Femur (tissue), 1 donor: ENCODE measurements at places on chromosomes 16 and 17.

DNA sequence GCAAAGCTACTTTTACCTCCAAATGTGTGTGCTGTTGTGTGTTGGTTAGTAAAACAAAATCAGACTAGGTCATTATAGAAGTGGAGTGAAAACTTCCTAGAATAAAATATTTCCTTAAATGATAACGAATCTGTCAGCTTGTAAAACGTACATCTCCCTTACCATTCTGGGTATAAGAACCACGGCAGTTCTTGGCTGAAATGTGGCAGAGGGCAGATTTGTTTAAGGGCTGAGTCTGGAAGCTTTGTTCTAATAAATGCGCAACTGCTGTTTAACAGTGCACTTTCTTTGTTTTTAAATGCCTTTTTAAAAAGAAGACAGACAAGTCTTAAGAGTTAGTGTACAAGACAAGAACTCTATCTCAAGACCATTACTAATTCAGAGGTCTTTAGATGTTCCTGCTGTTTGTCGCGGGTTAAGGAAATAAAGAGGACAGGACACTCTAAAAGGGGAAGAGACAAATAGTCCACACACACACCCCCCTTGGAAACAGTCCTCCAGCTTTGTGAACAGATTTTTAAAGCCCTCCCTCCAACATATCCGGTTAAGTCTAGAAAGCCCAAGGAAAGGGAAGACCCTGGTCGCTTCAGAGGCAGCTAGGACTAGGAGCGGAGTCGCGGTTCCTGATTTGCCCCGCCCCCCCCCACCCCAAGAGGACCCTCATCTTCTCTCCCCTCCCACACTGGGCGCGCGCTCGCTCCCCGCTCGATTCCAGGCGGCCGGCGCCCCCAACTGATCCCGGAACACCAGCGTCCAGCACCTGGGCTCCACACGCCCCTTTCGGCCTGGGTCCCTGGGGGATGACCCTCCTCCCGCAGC, 658 bp downstream of the SYNRG start:
- peak; percentile 72 for DNase-seq

DNA sequence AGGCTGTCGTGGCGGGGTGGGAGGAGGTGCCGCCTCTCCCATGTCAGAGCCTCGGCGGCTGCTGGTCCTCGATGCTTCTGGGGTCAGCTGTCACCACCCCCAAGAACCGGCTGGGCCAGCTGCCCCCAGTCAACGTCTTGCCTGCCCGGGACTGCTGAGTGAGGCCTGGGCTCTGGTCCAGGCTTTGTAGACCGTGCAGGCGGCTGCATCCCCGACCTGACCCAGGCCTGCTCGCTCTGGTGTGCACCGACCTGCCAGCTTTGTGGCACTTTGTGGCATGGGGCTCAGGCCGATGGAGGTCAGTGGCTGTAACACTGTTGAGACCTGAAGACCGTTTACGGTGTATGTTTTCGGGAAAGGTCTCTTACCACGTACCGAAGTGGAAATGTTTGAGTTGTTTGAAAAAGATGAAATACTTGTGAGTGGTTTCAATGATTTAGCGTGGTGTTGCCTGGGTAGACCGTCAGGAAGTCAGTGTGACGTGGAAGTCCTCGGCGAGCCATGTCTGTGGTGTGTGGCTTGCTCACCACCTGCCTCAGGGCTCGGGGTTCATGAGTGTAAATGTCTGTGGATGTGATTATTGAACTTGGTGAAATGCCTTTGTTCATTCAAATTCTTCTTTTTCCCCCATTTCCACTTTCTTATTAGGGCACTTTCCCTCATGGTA, 53.2 kb upstream of the ZNF750 start:
- peak; percentile 71 for DNase-seq

DNA sequence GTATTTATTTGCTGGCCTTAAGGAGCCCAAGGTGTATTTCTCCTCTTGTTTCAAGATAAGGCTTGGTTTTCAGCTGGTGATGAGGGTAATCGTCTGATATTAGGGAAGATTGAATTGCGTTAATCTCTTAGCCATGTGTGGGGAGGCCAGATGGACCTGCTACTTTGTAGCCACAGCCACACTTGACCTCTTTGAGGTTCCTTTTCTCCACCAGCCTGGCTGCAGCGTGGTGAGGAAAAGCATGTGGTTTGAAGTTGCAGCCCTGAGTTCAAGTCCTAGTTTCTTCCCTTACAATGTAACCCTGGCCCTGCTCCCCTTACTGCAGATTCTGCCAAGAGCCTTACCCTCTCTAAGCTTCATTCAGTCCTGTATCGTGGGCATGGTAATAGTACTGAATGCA, 3.1 kb downstream of the MINK1 start:
- DNase-seq: no peak

GRCh38 chr17:67374329-67375053, 2.6 kb upstream of the PITPNC1 start:
- DNase-seq: peak; percentile 87

DNA sequence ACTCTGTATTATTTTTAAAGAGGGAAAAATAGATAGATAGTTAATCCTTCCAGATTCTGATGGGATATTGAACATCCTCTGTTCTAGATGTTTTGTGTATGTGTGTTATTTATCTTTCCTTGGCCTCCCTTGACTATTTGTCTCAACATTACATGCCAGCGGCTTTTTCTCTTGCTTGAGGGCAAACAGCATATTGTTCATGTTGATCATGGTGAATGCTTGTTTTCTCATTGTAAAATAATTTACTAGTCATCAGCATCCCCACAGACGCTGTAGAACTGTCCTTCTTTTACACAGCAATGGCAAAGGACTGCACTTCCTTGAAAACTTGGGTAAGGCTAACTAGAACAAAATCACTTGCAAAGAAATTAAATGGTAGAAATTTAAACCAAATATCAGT, 1376.4 kb upstream of the GOT2 start:
- no peak for DNase-seq

GRCh38 chr16:29644338-29644857, 18.6 kb upstream of the SPN start:
- no peak for DNase-seq

- no peak for DNase-seq
Measured at GRCh38 chr17:72576289-72576759, 455.5 kb downstream of the SOX9 start.

DNA sequence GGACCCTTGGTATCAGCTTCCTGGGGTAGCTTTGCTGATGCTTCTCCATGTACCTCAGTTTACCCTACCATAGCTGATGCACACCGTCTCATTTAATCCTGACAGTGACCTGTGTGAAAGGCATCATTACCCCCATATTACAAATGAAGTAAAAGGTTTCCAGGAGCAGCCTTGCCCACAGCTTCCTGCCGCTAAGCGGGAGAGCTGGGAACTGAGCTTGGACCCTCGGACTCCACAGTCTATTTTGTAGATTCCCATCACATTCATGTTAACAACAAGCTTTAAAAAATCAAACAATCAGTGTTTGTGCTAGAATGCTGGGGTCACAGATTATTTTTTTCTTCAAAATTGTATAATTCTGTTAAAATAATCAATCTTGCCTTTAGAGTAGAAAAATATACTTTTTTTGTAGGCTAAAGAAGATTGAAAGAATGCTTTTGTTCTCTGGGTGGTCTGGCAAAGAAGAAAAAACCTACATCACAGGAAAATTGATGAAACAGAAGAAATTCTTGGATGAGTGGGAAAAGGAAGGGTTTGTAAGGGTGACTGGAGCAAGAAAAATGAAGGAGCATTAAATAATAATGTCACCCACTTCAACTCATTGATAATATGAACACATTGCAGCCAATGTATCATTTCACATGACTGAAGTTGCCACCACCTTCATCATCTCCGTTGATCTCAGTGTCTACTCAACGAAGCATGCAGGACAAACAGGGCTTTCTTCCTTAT, 9.5 kb upstream of the USP10 start:
- DNase-seq: no peak

- no peak for DNase-seq
Measured at GRCh38 chr16:80367037-80367658, 173.6 kb upstream of the DYNLRB2 start.

DNA sequence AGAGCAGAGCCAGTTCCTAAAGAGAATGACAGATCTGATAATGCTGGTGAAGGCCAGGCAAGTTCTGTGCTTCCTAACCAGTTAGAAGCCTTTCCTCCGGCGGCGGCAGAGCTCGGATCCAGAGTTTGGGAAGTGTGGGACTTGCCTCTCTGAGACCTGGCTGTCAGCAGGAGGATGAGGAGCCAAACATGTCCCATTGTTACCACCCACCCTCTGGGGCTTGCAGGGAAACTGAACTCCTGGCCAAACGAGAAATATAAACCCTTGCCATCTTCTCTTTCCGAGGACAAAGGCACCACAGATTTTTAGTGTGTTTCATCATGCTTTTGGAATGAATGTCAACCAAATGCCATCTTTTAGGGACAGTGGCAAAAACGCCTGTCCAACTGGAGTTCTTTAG, 80.2 kb upstream of the SMURF2 start:
- peak; percentile 60 for DNase-seq

DNA sequence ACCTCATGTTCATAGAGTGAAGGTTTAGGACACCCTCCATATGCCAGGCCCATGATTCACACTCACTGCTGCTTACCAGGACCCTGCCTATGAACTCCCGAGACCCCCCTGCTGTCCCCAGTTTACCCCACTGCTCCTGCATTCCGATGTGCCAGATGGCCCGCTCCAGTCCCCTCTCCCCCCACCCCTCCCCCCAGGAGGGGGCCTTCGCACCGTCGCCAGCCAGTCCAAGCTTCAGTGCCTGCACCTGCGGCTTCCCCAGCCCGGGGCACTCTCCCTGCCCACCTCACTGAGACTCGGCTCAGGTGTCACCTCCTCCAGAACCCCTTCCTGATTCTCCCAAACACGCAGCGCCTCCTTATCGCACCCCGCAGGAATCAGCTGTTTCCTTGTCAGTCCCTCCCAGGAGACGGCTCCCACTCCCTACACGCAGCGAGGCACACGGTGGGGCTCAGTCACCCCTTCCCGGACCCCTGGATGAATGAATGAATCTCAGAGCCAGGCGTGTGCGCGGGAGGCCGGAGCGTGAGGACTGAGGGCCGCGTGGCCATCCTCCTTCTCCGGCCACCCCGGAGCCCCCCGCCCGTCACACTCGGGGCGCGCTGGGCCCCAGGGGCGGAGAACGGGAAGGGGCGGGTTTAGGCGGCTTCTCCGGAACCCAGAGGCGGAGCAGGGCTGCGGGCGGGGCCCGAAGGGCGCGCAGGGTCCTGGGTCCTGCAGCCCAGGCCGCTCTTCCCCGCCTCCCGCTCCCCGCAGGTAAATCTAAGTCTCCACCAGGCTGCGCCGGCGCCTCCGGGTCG, 1.6 kb downstream of the MYO1C start:
- DNase-seq: peak; percentile 83

GRCh38 chr16:4315186-4316107, at the start of gene GLIS2:
Gene GLIS2, plus strand, starts transcription at chr16:4316067. Its CDS starts 16,214 bp downstream, at chr16:4332281.
- DNase-seq: peak; percentile 92

DNA sequence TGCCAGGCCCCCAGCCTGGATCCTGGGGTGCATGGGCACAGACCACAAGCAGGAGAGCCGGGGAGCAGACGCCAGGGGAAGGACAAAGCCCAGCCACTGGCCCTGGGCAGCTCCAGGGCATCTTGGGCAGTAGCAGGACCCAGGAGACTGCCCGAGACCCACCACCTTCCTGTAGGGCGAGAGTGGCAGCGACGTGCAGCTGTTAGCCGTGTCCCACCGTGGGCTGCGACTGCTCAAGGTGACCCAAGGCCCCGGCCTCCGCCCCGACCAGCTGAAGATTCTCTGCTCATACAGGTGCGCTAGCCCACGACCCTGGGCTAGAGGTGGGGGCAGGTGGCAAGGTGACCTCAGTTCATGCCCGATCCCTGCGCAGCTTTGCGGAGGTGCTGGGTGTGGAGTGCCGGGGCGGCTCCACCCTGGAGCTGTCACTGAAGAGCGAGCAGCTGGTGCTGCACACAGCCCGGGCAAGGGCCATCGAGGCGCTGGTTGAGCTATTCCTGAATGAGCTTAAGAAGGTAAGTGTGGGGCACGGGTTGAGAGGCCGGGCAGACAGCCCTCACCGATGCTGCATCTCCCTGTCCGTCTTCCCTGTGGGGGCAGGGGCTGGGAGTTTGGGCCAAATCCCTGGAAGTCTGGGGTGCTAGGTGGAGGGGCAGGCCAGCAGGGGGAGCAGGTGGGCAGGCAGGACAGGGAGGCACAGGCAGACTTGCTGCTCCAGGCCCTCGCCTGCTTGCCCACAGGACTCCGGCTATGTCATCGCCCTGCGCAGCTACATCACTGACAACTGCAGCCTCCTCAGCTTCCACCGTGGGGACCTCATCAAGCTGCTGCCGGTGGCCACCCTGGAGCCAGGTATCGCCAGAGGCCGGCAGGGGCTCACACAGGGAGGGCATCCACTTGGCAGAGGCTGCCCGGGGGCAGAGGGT, 13.5 kb upstream of the SMIM5 start:
- DNase-seq: no peak

GRCh38 chr17:74744714-74745547, 3.5 kb upstream of the NHERF1 start:
- peak; percentile 79 for DNase-seq

DNA sequence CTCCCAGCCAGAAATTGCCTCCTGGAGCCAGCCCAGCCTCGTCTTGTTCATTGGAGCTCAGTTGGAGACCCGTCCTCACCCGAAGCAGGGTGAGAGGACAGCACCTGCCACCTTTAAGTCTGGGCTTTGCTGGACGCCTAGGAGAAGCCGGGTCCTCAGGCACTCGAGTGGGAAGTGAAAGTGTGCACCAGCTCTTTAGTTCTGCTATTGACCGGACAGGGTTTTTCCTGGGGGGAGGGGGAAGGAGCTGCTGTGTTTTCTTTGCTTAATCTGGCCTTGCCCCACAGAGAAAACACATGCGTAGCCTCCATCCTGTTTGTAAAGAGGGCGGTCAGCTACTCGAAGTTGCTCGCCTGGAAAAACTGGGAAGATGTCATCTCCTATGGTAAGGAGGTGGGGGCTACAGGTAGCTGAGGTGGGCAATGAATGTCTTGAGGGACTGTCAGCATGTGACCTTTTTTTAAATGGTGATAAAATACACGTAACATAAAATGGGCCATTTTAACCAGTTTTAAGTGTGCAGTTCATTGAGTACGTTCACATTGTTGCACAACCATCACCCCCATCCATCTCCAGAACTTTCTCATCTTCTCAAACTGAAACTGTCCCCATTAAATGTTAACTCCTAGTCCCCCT, 34.4 kb downstream of the CMIP start:
- DNase-seq: peak; percentile 73

GRCh38 chr17:6495450-6496115, 51.3 kb downstream of the PIMREG start:
- no peak for DNase-seq

- DNase-seq: no peak
Measured at GRCh38 chr17:80133626-80133970, 13.3 kb downstream of the EIF4A3 start.

GRCh38 chr17:47695429-47696376, 1.7 kb downstream of the TBKBP1 start:
- peak; percentile 76 for DNase-seq
